ENCODE measurements at places on chromosomes 13 and 19.

GRCh38 chr19:3407556-3408516, 41.5 kb downstream of the NFIC start:
- no peak for DNase-seq

- no peak for DNase-seq
Measured at GRCh38 chr19:14746886-14747285, 31.5 kb downstream of the ADGRE2 start.

- DNase-seq: no peak
Measured at GRCh38 chr13:112448621-112449544, 72.7 kb downstream of the SPACA7 start.

GRCh38 chr19:10701955-10702525, 801 bp downstream of the QTRT1 start:
- DNase-seq: no peak

GRCh38 chr13:113912596-113912995, 48.7 kb upstream of the GAS6 start:
- DNase-seq: no peak

DNA sequence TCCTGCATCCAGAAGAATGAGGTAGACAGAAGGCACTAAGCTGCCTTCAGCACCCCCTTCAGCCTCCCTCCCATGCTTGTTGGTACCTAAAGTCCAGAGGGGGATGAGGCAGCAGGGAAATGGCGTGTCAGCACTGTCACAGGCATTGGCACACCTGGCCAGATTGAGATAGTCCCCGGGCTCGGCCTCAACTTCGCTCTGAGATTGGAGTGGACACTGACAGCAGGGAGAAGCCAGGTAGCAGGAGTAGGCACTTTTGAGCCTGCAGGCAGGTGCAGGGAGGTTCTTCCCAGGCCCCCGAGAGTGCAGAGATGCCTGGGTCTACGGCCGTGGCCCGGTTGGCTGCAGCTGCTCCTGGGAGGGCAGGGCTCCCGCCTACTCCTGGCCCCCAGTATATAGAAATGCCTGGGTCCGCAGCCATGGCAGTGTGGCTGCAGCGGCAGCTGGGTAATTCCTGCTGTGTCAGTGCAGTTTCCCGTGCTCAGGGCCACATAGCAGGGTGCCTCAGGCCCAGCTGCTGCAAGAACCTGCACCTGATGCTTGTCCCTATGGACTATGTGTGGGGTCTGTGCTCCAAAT, 160.3 kb downstream of the SLITRK6 start:
- no peak for DNase-seq

- DNase-seq: no peak
Measured at GRCh38 chr13:106403280-106403679, 132.2 kb downstream of the EFNB2 start.

- DNase-seq: no peak
Measured at GRCh38 chr13:111460548-111461444, 140.4 kb downstream of the TEX29 start.

GRCh38 chr19:4492337-4493103, 20.4 kb downstream of the HDGFL2 start:
- no peak for DNase-seq

- no peak for DNase-seq
Measured at GRCh38 chr13:67200183-67200582, 30.0 kb downstream of the PCDH9 start.

DNA sequence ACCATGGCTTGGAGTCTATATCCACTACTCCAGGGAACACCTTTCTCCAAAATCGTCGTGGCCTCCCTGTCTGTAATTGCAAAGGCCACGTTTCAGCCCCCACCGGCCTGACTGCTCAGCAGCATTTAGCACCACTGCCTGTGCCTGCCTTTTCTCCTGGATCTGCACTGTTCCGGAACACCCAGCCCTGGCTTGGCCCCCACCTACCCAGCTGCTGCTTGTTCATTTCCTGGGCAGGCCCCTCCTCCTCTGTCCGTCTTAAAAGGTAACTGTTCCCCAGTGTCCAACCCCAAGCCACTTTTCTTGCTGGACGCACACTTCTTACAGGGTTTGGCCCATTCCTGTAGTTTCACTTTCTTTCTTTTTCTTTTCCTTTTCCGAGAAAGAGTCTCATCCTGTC, 8.5 kb upstream of the SYT5 start:
- DNase-seq: no peak

DNA sequence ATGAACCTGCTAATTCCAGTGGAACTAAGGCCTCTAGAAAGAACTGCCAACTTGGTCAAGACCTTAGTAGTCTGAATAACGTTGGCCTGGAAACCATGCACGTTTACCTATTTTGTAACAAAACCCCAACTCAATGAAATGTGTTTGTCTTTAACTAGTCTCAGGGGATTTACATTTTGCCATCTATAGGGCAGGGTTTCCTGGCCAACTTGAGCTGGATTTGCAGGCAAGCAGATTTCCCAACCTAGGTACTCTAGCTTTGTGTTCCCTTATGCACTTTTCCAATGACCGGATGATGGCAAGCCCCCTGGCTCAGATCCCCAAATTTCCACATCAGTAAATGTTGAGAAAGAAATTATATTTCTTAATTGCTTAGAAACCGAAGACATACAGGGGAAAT, 114.5 kb downstream of the IRS2 start:
- no peak for DNase-seq

- no peak for DNase-seq
Measured at GRCh38 chr19:38919837-38920601, 8.0 kb upstream of the CCER2 start.

GRCh38 chr19:10037367-10037766, 24.1 kb downstream of the RDH8 start:
- DNase-seq: no peak

- DNase-seq: no peak
Measured at GRCh38 chr19:46413262-46414031, at the start of gene CCDC8. Gene CCDC8, minus strand, starts transcription at chr19:46413564. Its CDS starts 754 bp downstream, at chr19:46412810.

- DNase-seq: no peak
Measured at GRCh38 chr13:103284466-103284865, 218.2 kb upstream of the SLC10A2 start.

DNA sequence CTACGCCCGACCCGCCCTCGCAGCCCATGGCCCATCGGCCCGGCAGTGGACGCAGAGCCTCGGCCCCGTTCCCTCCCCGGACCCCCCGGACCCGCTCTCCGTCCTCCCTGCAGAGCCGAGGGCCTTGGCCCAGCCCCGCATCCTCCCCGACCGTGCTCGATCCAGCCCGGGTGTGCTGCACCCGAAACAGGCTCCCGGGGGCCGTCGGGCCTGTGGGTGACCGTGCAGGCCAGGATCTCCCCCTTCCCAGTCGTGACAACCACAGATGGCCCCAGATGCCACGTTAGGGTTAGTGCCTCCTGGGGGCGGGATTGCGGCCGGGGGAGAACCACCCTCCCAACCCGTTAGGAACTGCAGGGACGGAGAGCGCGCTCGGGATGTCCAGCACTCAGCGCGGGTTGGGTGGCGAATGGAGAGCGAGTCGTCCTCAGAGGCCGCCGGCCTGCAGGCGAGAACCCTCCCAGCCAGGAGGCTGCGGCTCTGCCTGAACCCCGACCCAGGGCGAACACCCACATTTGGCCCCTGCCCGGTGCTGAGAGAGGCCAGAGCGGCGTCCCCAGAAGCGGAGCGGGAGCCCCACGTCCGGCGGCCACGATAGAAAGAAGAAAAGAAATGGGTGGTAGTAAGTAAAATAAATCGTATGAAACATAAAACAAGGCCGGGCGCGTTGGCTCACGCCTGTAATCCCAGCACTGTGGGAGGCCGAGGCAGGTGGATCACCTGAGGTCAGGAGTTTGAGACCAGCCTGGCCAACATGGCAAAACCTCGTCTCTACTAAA, 6.7 kb upstream of the MADCAM1 start:
- no peak for DNase-seq

GRCh38 chr13:79003989-79004898, 345.3 kb upstream of the OBI1 start:
- DNase-seq: no peak

DNA sequence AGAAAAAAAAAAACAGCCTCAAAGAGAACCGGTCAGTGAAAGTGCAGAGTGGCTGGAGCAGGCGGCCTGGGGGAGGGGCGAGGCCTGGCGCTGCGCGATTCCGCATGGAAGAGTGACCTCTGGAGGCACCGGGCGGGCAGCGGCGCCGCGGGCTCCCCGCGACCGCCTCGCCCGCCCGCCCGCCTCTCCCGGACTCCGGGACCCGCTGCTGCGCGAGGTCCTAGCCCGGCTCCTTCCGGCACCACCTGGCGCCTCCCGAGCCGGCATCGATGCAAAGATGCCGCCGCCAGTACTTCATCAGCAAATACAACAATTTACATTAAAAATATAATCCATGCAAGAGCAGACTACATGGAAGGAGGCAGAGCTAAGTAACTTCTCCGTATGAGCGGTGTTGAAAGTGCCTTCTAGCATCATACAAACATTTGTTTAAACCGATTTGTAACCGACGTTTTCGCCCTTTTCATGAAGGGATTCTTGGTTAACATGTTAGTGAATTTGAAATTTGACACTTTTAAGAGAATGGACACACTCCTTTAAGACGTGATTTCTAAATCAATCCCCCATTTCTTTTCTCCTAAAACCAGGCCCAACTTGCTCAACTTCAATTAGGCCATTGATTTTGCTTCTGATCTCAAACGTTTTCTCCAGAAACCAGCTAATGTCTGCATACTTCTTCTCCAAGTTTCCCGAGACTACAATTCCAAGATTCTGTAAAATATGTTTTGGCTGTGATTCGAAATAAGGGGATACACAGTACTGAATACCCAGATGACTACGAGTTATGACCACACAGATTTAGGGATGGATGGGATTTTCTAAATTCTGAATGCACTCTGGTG, 2.1 kb downstream of the EFNB2 start:
- DNase-seq: no peak

- no peak for DNase-seq
Measured at GRCh38 chr19:16136185-16136999, 7.1 kb upstream of the HSH2D start.

- DNase-seq: no peak
Measured at GRCh38 chr19:49014123-49014869, 2.6 kb downstream of the LHB start.

DNA sequence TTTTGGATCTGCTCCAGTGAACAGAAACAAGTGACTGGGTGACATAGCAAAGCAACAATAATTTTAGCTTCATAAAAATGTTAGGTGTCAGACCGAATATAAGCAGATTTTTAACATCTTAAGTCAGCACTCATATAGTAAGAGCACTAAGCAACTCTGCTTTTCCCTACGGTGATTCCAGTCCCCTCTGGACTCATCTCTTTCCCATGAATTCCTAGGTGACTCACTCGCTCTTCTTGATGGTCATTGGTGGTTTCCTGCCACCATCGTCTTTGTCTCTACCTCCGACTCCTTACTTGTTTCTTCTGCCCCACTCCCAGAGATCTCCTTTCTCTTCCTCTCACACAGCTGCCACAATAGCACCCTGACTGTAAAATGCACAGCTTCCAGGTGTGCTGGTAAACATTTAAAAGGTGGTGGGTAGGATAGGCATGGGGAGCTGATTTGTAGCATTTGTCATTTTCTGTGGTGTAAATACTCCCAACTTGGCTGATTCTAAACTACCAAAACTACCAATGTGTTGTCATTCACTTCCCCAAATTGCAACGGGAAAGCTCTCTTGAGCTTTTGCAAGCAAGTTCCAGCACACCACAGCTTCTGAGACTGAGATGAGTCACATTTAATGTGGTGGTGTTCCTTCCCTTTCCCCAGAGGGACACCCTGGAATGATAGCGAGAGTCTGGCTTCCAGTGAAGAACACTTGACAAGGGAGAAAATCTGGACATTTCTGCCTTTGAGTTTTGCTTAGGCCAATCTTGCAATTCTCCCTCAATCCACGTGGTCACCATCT, 42.8 kb upstream of the CLDN10 start:
- DNase-seq: no peak

DNA sequence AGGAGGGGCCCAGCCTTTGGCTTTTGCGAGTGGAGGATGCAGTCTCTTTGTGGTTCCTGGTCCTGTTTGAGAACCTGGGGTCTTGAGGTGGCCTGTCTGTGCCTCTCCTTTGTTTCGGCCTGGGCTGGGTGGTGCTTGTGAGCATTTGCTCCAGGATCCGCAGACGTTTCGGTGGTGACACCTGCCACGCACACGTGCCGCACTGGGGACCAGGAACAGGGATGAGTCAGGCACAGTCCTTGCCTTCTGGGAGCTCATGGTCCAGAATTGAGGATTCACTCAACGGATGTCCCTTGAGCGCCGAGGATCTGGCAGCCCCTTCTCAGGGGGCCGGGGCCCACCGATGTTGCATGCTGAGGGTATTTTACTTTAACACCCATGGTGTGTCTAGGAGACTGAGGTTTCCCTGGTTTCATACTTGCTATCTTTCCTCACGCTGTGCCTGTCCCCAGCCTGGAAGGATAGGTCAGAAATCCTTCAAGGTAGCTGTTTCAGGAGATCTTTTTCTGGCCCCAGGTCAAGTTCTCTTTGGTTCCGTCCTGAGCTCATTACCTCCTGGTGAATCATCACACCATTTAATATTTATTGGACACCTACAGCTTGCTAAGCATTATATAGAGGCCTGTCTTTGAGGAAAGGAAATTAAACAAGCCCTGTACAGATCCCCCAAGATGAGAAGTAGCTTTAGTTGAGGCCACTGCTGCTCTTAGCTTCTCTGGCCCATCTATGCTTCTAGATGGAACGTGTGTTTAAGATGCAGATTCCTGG, 5.1 kb downstream of the HDGFL2 start:
- DNase-seq: no peak

GRCh38 chr19:35114353-35115176, 1.1 kb upstream of the FXYD3 start:
- peak; percentile 47 for DNase-seq

GRCh38 chr19:44663996-44664395, 7.3 kb upstream of the CEACAM19 start:
- no peak for DNase-seq

GRCh38 chr13:39039041-39039440, 785 bp downstream of the NHLRC3 start:
- DNase-seq: no peak

Data from activated CD8-positive, alpha-beta memory T cell treated with anti-CD3 and anti-CD28 coated beads for 4 hours (primary cell).